ENCODE measurements at places on chromosomes 1 and 21.

DNA sequence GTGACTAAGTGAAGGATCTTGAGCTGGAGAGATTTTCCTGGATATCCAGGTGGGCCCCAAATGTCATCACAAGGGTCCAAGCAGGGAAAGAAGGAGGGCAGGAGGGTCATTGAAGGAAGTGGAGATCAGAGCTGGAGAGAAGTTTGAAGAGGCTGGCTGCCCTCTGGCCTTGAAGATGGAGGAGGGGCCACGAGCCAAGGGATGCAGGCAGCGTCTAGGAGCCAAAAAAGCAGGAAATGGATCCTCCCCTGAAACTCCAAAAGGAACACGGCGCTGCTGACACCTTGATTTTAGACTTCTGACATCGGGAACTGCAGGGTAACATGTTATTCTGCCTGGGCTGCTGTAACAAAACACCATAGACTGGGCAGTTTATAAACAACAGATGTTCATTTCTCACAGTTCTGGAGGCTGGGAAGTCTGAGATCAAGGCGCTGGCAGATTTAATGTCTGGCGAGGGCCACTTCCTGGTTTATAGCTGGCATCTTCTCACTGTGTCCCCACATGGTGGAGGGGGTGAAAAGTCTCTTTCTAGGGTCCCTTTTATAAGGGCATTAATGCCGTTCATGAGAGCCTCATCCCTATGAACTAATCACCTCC, 28.8 kb upstream of the ZBTB21 start:
- peak; percentile 54 for DNase-seq

DNA sequence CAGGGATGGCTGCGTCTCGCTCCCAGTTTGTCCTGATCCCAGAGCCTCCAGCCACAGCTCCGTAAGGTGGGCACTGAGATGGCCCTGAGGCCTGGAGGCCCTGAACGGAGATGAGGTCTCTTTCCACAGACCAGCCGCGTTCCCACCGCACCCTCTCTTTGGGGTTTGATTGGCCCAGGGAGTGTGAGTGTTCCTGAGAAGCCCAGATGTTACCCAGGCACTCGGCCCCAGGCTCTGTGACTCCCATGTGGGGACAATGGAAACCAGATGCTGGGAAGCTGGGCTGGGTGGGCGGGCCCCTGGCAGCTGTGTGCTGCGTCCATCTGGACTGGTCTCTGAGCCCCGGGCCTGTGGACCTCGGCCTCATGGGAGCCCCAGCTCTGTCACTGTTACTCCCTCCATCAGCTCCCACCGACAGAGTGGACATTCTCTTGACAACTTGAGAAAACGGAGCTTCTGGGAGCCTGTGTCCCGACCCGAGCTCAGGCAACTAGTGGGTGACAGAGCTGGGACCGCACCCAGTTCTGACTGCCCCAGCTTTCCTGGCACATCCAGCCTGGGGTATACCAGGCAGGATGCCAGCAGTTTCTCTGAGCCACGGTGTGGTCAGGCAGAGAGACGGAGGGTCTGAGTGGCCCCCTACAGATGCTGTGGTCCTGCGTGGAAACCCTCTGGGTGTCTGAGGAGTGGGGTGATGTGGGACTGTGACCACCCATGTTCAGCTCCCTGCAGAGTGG, 9.8 kb upstream of the COL6A1 start:
- DNase-seq, result peak; percentile 97

DNA sequence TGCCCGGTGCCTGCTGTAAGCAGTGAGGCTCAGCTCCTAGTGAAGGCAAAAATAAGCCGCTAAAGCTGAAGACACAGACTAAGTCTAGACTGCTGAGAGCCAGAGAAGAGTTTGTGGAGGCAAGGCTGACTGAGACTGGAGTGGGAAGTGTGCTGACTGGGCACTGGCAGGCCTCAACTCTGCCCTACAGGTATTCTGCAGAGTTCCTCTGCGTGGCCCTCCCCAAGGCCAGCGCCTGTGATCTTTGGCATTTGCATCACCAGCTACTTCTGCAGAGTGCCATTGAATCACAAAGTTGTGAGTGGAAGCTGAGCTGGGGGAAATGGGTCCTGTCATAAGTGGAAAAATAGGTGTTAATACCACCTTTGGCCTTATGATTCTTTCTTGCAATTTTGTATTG, 905.7 kb downstream of the PLA2G4A start:
- DNase-seq, result no peak

DNA sequence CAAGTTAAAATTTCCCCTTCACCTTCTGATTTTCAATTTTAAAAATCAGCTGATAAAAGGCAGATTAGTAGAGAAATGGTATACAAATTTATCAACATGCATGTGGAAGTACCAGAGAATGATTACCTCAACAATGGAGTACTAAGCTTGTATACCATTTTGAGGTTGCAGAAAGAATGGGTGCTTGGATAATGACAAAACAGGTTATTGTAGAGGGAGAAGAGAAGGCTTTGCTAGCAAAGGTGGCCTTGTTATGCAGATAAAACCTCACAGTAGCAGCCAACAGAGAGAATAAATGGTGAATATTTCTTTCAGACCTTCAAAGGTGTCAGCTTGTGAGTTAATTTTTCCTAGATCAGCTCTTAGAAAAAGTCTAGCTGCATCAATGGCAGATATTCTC, 1174.9 kb upstream of the ADGRL4 start:
- DNase-seq, result no peak

GRCh38 chr1:150225546-150225945, 10.4 kb downstream of the ANP32E start:
- DNase-seq, result no peak

- DNase-seq, result no peak
Measured at GRCh38 chr1:17201201-17202021, 3.5 kb upstream of the PADI1 start.

- DNase-seq, result peak; percentile 41
Measured at GRCh38 chr1:92343061-92343460, 44.2 kb downstream of the RPAP2 start.

DNA sequence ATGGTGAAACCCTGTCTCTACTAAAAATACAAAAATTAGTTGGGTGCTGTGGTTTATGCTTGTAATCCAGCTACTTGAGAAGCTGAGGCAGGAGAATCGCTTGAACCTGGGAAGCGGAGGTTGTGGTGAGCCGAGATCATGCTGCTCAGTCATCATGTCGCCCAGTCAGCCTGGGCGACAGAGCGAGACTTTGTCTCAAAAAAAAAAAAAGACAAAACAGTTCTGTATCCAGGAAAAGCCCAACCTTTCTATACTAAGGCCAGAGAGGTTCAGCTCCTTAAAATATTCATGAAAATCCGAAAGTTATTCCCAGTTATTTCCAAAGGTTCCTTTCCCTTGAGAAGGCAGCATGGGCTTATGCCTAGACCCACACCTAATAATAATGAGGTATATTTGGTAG, 4.2 kb downstream of the MRPL37 start:
- no peak for DNase-seq

GRCh38 chr1:174689524-174689923, 241.8 kb downstream of the GPR52 start:
- no peak for DNase-seq
